KBM-7 (cell line): ENCODE measurements at places on chromosomes 13 and 19.

DNA sequence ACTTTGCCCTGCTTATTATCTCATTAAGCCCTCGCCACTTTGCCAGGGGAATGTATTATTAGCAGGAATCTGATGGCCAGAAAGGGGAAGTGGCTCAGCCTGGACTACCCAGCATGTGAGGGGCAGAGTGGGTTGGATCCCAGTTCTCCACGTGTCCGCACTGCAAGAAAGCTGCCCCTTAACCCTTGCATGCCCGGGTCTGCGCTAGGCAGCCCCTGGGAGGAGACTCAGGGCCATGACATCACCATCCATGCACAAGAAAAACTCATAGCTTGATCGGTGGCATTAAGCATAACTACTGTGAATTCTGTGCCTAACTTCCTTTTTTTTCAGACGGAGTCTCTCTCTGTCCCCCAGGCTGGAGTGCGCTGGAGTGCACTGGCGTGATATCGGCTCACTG lies 8.9 kb downstream of the CACNG8 start:
- DNase-seq: peak; percentile 68

DNA sequence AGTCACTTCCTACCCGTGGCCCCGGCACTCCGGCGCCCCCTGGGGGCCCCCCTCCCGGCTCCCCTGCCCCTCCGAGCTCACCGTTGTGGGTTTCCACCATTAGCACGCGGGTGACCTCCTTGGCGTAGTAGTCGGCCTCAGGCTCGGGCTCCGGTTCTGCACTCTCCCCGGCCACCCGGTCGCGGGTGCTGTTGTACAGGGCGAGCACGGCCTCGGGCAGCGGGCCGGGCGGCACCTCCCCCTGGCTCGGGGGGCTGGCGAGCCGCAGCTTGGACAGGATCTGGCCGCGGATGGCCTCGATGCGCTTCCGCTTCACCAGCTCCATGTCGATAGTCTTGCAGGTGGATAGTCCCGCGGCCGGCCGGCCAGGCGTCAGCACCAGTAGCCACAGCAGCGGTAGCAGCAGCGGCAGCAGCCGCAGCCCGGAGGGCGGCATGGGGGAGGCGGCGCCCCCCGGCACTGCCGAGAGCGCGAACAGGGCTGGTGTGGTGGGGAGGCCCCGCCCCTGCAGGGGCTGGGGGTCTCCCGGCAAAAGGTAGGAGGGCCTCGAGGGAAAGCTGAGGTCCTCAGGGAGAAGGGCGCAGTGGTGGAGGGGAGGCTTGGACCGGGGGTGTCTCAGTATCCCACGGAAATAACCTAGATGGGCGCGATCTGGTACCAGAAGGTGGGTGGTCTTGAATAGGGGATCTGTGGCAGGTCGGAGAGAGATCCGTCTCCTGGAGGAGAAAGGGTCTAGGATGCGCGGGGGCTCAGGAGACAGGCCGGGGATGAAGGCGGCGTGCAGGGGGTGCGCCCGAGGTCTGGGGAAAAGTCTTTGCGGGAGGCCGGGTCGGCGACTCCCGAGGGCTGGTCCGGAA lies 885 bp downstream of the TGFB1 start:
- DNase-seq: peak; percentile 60

DNA sequence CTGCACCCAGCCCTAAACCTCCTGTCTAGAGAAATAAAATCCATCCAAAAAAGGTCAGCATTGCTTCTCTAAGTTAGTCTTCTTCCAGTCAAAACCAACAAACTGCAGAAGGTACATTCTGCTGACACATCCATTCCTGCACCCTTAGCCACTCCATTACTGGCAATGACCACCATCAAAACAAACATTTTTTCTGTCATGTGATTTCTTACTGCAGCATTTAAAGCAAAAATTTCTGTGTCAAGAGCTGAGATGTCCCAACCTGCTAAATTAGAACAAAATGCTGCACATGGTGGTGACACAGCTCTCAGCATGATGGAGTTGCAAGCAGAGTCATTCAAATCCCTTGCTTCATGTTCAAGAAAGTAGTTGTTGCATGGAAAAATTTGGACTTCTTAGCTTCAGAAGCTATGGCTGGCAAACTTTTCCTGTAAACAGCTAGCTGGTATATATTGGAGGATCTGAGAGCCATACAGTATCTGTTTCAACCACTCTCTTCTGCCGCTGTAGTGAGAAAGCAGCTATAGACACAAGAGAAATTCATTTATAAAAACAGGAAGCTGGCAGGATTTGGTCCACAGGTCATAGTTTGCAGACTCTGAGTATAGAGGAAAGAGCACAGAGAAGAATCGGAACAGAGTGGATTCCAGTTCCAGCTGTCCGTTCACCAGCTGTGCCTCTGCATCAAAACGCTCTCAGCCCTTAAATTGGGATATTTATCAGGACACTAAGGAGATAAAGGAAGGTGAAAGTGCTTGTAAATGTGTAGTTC lies 17.4 kb downstream of the RUBCNL start:
- DNase-seq: peak; percentile 41

GRCh38 chr13:112348642-112349345 lies 27.4 kb upstream of the SPACA7 start:
- DNase-seq: no peak

DNA sequence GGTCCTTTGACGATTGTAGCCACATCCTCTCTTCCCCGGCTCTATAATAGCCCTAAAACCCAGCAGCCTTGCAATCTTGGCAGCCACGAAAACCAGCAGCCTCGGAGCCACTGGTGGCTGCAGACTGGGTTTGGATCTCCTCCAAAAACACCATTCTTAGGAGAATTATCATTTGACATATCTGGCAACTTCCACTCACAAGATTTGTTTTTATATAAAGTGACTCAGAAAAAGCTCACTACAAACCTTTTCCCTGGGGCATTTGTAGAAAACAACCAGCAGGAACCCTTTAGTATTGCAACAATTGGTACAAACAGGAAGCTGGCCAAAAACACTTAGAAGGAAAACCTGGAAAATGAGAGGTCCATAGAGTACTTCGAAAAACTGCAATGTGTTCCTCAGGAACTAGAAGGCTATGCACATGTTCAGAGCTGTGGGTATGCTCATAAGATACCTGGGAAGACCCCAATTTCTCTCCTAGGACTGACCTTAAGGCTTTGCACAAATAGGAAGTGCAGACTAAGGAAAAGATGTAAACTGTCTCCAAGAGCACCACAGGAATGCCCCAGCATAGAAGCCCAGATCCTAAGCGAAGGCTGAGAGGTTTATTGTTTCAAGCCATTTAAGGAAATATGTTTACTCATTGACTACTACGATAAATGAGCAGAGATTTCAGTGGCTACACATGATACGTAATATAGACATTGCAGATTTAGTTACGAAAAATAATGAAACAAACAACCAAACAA lies 71.2 kb downstream of the MYO16 start:
- peak; percentile 43 for DNase-seq

GRCh38 chr19:44749994-44750393 lies 1.5 kb downstream of the BCL3 start:
- no peak for DNase-seq

DNA sequence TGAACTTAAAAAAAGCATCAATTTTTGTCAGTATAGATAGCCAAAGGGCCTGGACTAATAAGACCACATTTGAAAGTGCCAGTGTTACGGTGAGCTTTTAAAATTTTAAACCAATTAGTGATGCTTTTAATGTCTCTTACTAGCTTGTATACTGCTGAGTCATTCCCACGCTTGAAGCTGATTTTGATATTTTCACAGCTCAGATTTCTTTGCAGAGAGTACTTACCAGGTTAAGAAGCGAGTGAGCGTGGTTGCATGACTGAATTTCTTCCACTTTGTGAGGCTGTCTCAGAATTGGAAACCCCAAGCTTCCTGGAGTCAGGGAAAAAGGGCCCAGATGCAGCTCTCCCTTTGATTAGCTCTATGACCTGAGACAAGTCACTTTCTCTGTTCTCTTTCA lies 74.5 kb upstream of the NBEA start:
- no peak for DNase-seq

DNA sequence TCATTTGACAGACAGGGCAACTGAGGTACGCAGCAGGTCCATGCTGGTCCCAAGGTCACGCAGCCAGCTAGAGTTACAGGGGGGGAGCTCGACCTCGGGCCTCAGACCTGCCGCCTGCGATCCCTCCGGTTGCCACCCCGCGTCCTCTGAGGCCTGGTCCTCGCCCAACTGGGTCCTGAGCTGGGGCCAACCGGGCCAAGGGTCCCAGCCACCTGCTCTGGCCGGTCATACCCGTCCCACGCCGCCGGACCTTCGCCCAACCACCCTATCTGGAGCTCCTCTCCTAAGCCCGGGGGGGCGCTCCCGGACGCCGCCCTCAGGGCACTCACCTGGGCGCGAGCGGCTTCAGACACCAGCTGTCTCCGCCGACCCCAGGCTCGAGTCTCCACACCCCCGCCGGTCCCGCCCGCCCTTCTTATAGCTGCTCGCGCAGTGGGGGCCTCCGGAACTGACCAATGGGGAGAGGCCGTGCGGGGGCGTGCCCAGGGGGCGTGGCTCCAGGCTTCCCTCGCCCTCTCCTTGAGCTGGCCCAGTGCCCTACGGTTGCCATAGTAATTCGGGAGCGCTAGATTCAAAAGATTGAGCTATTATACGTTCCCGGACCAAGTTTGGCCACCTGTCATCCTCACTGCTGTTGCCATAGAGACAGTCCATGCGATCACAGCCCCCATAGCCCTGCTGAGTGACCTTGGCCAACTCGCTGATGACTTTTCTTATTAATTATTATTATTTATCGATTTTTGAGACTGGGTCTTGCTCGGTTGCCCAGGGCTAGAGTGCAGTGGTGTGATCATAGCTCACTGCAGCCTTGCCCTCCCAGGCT lies at the start of gene PLIN5:
Gene PLIN5, minus strand, starts transcription at position 389 of the 823 bp plus-strand sequence. CDS start 1,150 bp downstream, outside the sequence.
- peak; percentile 42 for DNase-seq

DNA sequence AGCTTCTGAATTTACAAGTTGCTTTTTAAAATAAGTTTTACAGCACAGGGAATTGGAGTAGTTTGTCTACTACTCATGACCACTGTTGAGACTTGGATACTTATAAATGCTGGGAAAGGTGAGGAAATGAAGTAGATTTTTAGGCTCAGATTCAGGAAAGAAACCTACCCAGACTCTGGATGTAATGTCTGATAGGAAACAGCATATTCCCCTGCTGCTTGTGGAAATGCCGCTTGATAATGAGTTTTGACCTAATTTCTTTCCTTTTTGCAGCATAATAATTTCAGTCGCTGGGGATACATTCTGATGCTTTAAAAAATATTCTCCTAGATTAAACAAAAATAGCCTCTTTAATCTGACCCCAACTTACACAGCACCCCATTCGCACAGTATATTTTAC lies 53.6 kb downstream of the SLC10A2 start:
- no peak for DNase-seq

DNA sequence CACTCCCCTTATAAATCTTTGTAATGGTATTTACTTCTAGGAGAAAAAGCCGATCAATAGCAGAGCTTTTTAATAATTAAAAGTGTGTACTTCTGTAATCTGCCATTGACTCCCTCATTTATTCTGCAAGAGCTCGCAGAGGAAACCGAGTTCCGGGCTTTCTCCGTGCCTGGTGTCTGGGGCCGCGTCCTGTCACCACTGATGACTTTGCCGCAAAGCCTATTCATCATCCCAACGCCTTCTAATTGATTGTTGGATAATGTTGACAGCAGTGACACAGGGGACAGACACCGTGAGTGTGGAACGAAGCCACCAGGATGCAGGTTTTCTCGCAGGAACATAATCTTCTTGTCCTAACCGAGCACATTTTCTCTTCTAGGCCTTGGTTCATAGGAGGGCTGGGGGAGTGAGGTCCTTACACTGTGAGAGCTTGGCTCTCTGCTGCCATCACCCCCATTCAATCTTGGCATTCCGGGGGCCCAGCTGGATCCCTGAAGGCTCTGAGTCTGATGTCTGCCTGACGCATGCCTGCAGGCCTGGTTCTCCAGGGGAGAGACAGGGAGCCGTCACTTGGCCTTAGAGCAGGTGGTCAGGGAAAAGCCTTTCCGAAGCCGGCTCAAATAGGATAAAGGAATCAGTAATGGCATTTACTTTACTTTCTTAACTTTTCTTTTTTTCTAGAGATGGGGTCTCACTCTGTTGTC lies 110.3 kb downstream of the KDM4B start:
- DNase-seq: no peak

DNA sequence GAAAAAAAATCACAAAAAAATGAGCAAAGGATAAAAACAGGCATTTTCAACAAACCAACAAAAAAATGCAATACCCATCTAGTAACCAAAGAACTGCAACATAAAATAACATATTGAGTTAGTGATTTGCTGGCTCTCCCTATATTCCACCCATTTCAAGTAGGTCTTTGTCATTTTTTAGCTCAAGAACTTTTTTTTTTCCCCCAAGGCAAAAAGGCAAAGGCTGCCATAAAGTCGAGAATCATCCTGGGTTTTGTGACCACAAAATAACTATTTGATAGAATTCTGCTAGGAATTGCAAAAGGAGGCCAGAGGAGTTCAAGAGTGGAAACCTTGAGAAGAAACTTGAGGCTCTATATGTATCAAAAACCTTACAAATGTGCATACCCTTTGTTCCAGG lies 5.5 kb downstream of the SAFB2 start:
- no peak for DNase-seq

- no peak for DNase-seq
These were observed 241.2 kb upstream of the STARD13 start for GRCh38 chr13:33526718-33527117.

DNA sequence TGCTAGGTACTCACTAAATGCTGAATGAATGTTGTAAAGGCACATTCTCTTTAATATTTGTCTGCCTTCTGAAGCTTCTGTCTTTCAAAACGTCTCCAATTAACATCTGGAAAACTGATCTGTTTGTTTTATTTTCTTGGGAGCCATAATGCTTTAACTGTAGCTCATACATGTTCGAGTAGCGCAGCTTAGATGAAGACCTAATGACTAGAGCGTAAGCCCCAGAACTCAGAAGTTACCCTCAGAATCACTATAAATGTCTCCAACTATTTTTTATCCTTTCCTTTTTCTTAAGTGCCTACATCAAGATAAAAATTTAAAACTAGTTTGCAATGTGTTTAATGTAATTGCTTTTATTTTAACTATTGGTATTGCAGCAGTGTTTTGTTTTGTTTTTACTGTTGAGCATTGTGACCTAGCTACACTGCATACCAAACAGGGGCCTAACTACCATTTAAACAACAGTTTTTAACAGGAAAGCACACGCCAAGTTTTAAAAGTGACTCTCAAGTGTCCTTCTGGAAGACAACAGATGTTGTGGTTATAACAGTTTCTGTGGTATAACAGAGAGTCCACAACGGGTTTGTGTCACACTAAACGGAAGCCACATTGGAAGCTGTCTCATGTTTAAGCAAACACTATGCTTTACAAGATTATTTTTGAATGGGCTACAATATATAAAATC lies 42.0 kb downstream of the MRPL57 start:
- peak; percentile 84 for DNase-seq
